Bronchial epithelial cell (primary cell): ENCODE measurements at places on chromosomes 12 and 14. TPM values are rescaled to one million over a fixed set of nuclear protein-coding genes. Genes with fewer than 3 reads are reported as not detected.

Gene DPPA3
- not detected in 2 replicates for total RNA-seq

Gene ST8SIA1
- under 0.01 and 0.13 TPM in 2 replicates for total RNA-seq

Gene SFSWAP
- total RNA-seq, result 18.2 and 20.9 TPM in 2 replicates

DNA sequence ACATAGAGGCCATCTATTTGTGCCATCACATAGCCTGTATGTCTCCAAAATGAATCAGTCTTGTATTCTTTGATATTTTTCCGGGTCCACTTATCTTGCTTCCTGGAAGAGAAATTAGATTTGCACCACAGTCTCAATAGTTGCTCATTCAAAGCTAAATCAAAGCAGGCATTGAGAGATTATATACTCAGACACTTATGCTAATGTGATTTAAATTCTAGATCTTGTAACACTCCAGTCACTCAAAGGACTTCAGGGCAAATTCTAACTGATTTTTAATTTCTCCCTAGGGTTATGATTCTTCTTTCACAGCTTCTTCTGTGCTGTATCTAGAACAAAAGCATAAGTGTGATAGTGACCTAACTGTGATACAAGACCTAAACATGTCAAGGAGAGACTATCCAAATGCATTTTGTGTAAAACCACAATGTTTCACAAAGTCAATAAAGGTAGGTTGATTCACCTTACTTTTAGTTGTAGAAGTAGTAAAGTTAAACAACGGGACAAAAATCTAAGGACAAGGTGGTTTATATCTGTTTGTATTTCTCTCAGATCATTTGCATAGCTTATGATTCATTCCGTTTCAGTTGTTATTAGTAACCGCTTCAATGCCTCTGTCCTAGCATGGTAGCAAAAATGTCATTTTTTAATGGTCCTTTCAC, 26.8 kb downstream of the PLBD1 start:
- DNase-seq, result peak; percentile 73

GRCh38 chr12:128004383-128004938, 262.5 kb upstream of the TMEM132C start:
- DNase-seq, result no peak

DNA sequence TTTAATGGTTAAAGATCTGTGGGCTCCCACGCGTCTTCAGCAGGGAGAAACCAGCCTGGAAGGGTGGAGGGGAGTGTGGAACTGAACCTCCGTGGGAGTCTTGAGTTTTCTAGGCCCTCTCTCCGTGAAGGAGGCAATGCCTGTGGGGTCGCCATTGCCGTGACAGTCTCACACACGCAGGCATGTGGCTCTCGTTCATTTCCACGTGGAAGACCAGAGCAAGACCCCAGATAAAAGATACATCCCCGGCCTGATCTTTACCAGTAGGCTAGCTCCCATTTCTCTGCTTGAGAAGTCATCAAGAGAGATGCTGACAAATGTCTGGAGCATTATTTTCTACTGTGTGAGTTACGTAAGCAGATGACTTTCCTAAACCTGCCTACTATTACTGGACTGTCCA, 491.7 kb upstream of the LMO3 start:
- no peak for DNase-seq
